ENCODE measurements at places on chromosomes 7 and 10. TPM values are rescaled to one million over a fixed set of nuclear protein-coding genes. Genes with fewer than 3 reads are reported as not detected.
A peak's percentile ranks its signal among the peaks of the same experiment; 100 is the strongest.

DNA sequence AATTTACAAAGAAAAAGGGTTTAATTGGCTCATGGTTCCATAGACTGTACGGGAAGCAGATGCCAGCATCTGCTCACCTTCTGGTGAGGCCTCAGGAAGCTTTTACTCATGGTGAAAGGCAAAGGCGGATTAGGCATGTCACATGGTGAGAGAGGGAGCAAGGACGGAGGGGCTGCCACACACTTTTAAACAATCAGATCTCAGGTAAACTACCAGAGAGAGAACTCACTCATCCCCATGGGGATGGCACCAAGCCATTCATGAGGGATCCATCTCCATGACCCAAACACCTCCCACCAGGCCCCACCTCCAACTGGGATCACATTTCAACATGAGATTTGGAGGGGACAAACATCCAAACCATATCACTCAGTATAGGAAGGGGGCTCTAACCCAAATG lies 183.9 kb downstream of the COBL start:
- no peak overlapping the region for H3K27ac ChIP-seq
- no peaks in the 10 kb centered on the region for H3K4me1 ChIP-seq
- H3K27me3 ChIP-seq: no peaks in the 10 kb centered on the region
- DNase-seq: no peak

- no peak overlapping the region for H3K4me3 ChIP-seq
- H3K4me1 ChIP-seq: peaks cover 70% of the 10 kb centered on the region
- no peaks in the 10 kb centered on the region for H3K27me3 ChIP-seq
- peaks cover 14% of the 10 kb centered on the region for H3K36me3 ChIP-seq
- DNase-seq: no peak
- peak overlapping the region; percentile 92 for H3K27ac ChIP-seq
Observed at GRCh38 chr10:98141484-98142073, 7.1 kb downstream of the R3HCC1L start.

GRCh38 chr7:28675429-28675828 lies 263.1 kb downstream of the CREB5 start:
- H3K27ac ChIP-seq: no peak overlapping the region
- H3K4me3 ChIP-seq: no peak overlapping the region
- H3K36me3 ChIP-seq: no peaks in the 10 kb centered on the region

GRCh38 chr7:81294897-81295515 lies 376.2 kb upstream of the SEMA3C start:
- no peak for DNase-seq
- H3K4me1 ChIP-seq: no peaks in the 10 kb centered on the region
- H3K4me3 ChIP-seq: no peak overlapping the region
- no peaks in the 10 kb centered on the region for H3K36me3 ChIP-seq

Gene NEUROG3
- 0.21 TPM for total RNA-seq

Gene IFIT1B
- not detected for total RNA-seq

Gene PRLHR
- total RNA-seq: not detected

Gene CDHR3
- 0.93 TPM for total RNA-seq

GRCh38 chr10:6918305-6918704 lies 338.2 kb upstream of the PRKCQ start:
- peaks cover 2% of the 10 kb centered on the region for H3K27me3 ChIP-seq
- H3K4me1 ChIP-seq: peaks cover 8% of the 10 kb centered on the region
- no peaks in the 10 kb centered on the region for H3K36me3 ChIP-seq
- no peak overlapping the region for H3K4me3 ChIP-seq

- no peak overlapping the region for H3K4me3 ChIP-seq
- no peak for DNase-seq
- no peaks in the 10 kb centered on the region for H3K36me3 ChIP-seq
Observed at GRCh38 chr7:101588131-101588935, 40.8 kb downstream of the MYL10 start.

- H3K4me3 ChIP-seq: no peak overlapping the region
- no peaks in the 10 kb centered on the region for H3K27me3 ChIP-seq
- H3K4me1 ChIP-seq: peaks cover 18% of the 10 kb centered on the region
- H3K36me3 ChIP-seq: peaks cover 6% of the 10 kb centered on the region
- no peak overlapping the region for H3K27ac ChIP-seq
Observed at GRCh38 chr7:140314573-140315480, 83.5 kb downstream of the SLC37A3 start.

Gene CLDN12
- total RNA-seq: 5.8 TPM

Gene ARHGAP12
- 5.5 TPM for total RNA-seq

DNA sequence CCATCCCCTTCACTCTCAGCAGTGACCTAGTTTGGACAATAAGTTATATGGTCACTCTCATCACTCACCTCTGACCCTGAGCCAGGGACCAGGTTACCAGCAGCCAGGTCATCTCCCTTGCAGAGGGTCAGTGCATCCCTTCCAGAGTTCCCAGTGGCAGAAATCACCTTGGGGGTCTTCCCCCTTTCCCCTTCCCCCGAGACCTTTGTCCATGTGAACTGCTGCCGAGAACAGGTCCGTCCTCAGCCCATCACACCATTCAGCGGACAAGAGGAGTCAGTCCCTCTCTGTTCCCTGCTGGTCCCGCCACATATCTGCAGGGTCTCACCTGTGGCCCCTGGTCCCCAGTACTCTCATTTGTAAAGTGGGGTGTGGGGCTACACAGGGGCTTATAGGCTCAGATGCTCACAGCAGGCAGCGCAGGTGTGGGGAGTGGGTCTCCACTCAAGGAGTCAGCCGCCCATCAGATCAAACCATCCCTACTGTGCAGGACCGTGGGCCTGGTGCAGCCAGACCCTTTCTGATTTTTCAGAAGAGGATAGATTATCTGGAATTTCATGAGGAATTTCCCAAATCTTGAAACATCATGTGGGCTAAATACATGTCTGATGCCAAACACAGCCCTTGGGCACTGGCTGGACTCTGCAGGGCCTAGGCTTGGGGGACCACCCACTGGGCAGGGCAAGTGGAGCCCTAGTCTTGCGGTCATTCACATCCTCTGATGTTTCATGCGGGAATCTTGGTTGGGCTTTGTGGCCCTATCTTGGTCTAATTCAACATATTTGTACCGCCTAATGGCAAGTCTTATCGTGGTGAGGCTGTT lies 6.5 kb downstream of the DEPP1 start:
- H3K4me1 ChIP-seq: peaks cover 25% of the 10 kb centered on the region
- no peak overlapping the region for H3K4me3 ChIP-seq
- no peaks in the 10 kb centered on the region for H3K36me3 ChIP-seq
- no peak for DNase-seq
- no peak overlapping the region for H3K27ac ChIP-seq
- H3K27me3 ChIP-seq: no peaks in the 10 kb centered on the region

DNA sequence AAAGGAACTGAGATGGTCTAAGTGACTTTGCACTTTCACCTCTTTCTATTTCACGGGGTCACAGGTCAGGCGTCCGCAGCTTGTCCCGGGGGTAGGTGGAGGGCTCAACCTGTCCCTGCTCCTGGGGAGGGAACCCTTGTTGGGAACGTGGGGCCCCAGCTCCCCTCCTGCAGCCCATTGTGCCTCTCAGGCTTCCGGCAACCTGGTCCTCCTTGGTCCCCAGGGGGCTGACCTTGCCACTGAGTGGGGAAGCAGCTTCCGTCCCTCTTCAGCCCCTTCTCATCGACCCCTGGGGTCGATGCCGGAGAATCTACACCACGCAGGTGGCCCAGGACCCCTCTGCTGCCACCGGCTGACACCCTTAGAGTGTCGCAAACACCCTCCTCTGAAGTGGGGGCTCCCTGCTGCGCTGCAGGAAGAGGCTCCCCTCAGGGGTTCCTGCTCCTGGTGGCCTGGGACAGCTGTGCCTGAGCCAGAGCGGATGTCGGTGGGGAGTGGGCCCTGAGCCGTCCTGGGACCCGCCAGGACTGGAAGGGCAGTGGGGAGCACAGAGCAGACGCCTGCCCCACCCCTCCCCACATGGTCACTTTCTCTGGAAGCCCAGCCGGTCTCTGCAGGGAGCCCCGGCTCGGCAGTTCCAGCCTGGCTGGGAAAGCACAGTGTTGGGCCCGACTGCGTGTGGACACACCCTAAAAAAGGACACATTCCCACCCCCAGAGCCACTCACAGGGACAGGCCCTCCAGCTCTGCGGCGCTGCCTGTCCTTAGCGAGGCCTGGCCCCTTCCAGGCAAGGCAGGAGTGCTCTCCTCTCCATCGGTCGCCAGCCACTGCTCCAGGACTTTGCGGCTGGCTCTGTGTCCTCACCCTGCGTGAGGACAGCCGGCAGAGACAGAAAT lies 357.5 kb upstream of the SHH start:
- DNase-seq: no peak
- no peak overlapping the region for H3K4me3 ChIP-seq
- H3K4me1 ChIP-seq: no peaks in the 10 kb centered on the region

DNA sequence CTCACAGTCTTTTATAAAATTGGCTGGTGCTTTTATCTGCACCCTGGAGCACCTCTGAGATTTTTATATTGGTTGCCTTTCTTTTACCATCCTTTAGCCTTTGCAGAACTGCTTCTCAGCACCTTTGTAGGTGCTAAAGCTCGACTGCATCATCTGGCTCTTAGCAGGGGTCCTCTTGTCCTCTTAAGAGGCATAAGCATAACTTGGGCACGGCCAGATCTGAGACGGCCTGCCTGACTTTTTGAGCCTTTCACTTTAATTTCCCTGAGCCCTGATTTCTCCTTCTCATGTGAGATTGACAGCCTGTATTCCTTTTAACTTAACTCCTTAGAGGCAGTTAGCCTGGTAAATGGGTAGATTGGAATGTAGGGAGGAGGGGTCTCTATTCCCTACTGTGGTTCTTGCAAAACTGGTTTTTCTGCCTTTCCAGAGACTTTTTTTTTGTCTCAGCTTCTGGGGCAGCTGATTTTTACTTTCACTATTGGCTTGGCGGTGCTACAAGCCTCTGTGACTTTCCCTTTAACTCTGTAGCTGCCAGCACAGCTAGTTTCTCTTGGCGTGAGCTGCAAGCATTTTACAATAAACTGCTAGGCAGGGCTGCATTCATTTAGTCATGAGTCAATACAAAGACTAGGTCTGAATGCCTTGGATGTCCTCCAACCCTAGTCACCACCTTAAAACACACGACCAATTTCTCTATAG lies 24.0 kb downstream of the ZPBP start:
- H3K27me3 ChIP-seq: no peaks in the 10 kb centered on the region
- H3K4me3 ChIP-seq: peak overlapping the region; percentile 72
- H3K36me3 ChIP-seq: peaks cover 12% of the 10 kb centered on the region
- peaks cover 22% of the 10 kb centered on the region for H3K4me1 ChIP-seq
- DNase-seq: peak; percentile 53

- peak within 1 kb of the TSS; percentile 73 for H3K4me3 ChIP-seq
- peaks cover 15% of the 10 kb centered on the region for H3K27me3 ChIP-seq
- H3K36me3 ChIP-seq: no peaks in the 10 kb centered on the region
- DNase-seq: peak; percentile 87
- H3K4me1 ChIP-seq: peaks cover 16% of the 10 kb centered on the region
Observed at GRCh38 chr7:74289018-74289658, at the start of gene CLIP2. Gene CLIP2 (plus strand): TSS chr7:74289407. CDS start chr7:74317547, 28,140 bp downstream.

- H3K4me1 ChIP-seq: peaks cover 43% of the 10 kb centered on the region
- no peak overlapping the region for H3K27ac ChIP-seq
- H3K27me3 ChIP-seq: no peaks in the 10 kb centered on the region
- no peak overlapping the region for H3K4me3 ChIP-seq
- DNase-seq: peak; percentile 58
Observed at GRCh38 chr7:27899601-27900000, 159.6 kb downstream of the TAX1BP1 start.

Gene CAPZA2
- total RNA-seq: 262 TPM

Gene GLI3
- 0.30 TPM for total RNA-seq

DNA sequence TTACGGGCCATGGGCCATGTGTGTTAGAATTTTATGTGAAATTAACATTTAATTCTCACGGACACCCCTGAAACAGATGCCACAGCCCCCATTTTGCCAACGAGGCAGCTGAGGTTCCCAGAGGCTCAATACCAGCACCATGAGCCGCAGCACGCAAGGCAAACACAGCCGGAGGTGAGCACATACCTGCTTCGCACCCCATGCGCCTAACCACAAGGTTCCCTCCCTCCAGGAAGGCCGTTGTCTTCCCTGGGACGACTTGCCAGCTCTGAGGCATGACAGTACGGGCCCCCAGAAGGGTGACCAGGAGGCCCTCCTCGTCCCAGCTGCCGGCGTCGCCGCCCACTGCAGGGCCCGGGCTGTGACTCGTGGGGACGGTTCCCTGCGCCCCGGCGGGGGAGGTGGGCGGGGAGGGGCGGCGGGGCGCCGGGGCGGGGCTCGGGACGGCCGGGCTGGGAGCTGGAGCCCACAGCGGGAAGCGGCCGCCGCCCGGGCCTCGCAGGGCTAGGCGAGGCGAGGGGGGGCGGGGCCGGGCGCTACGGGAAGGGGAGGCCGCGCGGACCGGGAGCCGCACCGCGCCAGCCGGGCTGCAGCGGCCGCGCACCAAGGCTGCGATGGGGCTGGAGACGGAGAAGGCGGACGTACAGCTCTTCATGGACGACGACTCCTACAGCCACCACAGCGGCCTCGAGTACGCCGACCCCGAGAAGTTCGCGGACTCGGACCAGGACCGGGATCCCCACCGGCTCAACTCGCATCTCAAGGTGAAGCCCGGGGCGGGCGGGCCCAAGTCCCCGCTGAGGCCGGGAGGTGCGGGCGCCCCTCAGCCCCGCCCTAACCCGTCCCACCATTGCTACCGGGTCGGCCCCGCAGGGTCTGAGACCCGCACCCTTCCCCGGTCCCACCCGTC lies at the start of gene CAV2:
TSS of gene CAV2 (plus strand) at position 571 of the 910 bp plus-strand sequence. CDS start at position 615, 44 bp downstream.
- DNase-seq: peak; percentile 31
- H3K27ac ChIP-seq: no peak within 1 kb of the TSS
- H3K4me3 ChIP-seq: peak within 1 kb of the TSS; percentile 43
- peaks cover 10% of the 10 kb centered on the region for H3K4me1 ChIP-seq
- H3K27me3 ChIP-seq: peaks cover 47% of the 10 kb centered on the region
- H3K36me3 ChIP-seq: no peaks in the 10 kb centered on the region

GRCh38 chr10:108598831-108599230 lies 1324.5 kb downstream of the XPNPEP1 start:
- H3K4me3 ChIP-seq: no peak overlapping the region
- H3K27ac ChIP-seq: no peak overlapping the region
- H3K4me1 ChIP-seq: no peaks in the 10 kb centered on the region

DNA sequence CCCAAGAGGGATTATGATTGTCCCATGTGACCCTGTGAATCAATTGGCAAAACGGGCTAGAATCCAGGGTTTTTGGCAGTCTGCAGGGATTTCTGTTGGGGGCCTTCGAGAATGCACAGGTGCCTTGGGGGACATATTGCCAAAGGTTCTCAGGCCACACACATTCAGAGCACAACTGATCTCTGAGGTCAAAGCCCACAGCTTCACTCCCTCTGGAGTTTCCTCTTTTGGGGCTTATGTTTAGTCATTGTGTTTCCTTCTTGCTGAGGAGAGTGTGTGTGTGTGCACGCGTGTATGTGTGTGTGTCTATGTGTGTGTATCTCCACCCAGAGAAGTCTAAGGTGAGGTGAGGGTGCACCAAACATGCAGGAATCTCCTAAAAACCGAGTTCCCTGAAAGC lies 8.8 kb downstream of the PPIF start:
- H3K27ac ChIP-seq: no peak overlapping the region
- peaks cover 61% of the 10 kb centered on the region for H3K36me3 ChIP-seq
- DNase-seq: no peak
- no peak overlapping the region for H3K4me3 ChIP-seq
- peaks cover 20% of the 10 kb centered on the region for H3K4me1 ChIP-seq

Gene RHOBTB1
- total RNA-seq: 0.04 TPM

DNA sequence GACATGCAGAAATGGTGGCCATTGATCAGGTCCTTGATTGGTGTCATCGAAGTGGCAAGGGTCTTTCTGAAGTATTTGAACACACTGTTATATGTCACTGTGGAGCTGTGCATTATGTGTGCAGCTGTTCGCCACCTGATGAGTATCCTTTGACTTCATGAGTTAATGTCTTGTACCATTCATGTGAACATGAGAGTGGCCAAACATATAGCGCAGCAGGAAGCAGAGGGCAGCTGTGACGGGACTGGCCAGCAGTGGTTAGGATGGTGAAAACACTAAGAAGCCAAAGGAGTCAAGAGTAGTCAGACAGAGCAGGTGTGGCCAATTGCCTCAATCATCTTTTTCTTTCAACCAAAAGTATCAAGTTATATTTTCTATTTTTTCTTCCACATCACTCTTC lies 167.4 kb downstream of the IMMP2L start:
- H3K36me3 ChIP-seq: no peaks in the 10 kb centered on the region
- H3K27me3 ChIP-seq: no peaks in the 10 kb centered on the region
- no peaks in the 10 kb centered on the region for H3K4me1 ChIP-seq
- no peak for DNase-seq

Gene ZNF33B
- total RNA-seq: 7.4 TPM

Measured in activated CD4-positive, alpha-beta T cell treated with anti-CD3 and anti-CD28 coated beads for 36 hours (primary cell).